ENCODE measurements at places on chromosomes 5 and 9.

GRCh38 chr9:97703437-97704344 lies 6.6 kb upstream of the XPA start:
- DNase-seq, result no peak

GRCh38 chr5:96053063-96053735 lies 91.5 kb upstream of the ELL2 start:
- DNase-seq, result no peak

- no peak for DNase-seq
Measured at GRCh38 chr9:135928731-135929655, 21.6 kb upstream of the CAMSAP1 start.

- DNase-seq, result no peak
Measured at GRCh38 chr9:131288217-131288616, 1.3 kb upstream of the PLPP7 start.

- DNase-seq, result no peak
Measured at GRCh38 chr9:13993632-13994185, 320.2 kb downstream of the NFIB start.

DNA sequence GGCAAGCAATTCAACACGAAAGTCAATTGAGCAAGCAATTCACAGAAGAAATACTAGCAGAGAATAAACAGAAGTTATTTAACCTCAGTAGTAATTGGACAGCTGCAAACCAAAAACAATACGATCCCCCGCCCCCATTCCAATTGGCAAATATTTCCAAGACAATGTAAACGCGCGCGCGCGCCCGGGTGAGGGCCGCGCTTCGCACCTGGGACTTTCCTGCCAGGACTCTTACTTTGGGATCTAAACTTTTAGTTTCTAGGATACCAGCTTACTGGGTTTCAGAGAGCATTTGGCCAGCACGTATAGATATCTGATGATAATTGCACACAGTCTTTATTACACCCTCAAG lies 8.6 kb downstream of the RUFY1 start:
- peak; percentile 71 for DNase-seq

- no peak for DNase-seq
Measured at GRCh38 chr5:120007598-120007997, 378.2 kb downstream of the FAM170A start.

- DNase-seq, result no peak
Measured at GRCh38 chr9:27125030-27125429, 16.0 kb downstream of the TEK start.

GRCh38 chr9:132745756-132746709 lies 75.8 kb downstream of the GTF3C4 start:
- no peak for DNase-seq

DNA sequence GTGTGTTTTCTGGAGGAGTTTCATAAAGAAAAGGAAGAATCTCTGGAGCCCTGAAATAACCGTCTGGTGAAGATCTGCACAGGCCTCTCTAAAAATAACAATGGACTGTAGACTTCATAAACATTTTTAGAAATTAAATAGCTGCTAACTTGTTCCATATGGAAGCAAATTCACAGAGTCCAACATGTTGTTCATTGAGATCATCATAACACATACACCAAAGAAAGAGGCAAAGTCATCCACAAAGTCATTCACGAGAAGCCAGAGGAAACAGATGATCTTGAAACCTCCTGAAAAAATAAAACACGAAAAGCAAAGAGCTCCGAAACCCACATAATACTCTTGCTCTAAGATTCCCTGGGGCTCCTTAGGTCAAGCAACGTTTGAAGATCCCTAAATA lies 347.8 kb downstream of the EFNA5 start:
- DNase-seq, result no peak

DNA sequence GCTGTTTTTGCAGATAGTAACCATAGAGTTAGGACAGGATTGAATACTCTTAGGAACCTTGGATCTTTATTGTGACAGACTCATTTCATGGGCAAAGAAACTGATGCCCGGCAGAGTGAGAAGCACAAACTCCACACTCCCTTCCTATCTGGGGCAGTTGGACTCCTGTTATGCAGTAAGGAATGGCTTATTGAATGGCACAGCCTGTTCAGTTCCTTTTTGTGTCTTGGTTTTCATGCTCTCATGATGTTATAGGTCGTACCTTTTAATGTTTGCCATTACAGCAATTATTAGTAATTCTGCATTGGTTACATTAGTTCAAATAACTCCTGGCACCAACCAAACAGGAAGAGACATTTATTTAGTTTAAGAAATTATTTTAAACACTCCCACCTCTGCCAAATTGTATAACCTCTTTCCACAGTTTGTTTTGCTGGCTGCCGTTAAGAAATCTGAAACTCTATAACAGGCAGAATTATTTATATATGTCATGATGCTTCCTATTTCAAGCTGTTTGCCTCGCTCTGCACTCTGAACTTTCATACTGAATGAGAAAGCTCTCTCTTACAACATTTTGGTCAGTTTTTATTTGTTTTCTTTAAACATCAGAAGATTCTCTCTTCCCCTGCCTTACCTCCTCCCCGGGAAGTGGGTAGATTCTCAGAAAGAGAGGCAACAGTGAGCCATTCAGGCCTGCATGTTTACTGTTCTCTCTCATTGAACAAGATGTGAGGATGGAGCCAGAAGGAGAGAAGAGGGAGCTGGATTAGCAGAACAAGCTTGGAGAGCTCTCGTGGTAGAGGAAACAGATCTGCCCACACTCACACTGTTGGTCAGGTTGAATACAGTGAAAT lies 144.4 kb downstream of the ARHGEF28 start:
- no peak for DNase-seq

DNA sequence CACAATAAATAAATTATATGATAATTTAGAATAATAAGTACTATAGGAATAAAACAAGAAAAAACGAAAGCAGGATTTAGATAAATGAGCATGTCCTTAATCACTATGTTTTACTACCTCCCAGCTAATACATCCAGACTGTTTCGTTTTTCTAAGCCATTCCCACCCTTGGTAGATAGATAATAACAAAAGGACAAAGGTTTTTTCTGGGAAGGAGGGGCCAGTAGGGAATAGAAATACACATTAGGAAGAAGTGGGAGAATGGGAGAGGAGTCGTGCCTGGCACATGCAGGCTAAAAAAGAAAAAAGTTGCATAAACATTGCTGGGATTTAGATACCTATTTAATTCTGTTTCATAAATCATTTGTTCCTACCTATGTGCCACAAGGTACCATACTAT lies 97.1 kb downstream of the MTX3 start:
- no peak for DNase-seq

- DNase-seq, result peak; percentile 65
Measured at GRCh38 chr5:26009742-26010141, 1028.6 kb downstream of the CDH9 start.

DNA sequence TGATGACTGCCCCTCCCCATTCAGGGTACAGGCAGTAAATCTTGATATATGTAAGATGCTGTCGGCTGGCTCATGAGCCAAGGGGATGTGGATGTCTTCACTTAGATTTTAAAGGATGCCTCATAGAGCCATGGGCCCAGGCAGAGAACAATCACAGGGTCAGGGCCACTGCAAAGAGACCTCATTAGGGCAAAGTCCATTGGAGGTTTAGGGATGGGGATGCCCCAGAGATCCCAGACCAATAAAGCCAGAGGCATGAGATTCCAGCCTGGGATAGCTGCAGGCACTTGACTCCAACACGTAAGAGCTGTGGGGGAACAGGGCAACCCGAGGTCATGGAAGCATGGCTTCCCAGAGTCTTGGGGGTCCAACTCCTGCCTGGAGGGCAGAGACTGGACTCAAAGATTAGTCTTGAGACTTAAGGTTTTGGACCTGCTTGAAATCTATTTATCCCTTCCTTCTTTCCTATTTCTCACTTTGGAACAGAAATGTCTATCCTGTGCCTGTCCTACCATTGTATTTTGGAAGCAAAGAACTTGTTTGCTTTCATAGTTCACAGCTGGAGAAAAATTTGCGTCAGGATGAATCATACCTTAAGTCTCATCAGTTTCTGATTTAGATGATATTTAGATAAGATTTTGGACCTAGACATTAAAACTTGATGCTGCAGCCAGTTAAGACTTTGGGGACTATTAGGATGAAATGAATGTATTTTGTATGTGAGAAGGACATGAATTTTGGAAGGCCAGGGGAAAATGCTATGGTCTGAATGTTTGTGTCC lies 101.3 kb upstream of the ADRA1B start:
- DNase-seq, result no peak

DNA sequence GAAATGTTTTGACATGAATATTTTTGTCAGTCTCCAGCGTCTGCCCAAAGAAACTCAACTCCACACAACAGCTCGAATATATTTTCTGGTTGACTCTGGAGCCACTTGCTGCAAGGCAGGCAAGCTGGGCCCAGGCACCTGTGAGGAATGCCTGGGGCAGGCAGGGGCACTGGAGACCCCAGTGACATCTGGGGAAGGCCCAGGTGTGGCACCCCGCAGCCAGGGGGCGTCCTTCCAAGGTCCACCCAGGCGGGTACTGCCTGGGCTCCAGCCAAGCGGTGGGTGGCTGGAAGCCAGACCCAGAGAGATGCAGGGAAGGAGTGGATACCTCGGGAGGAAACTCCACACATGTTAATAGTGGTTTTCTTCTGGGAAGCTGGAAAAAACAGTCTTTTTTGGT lies 125.9 kb downstream of the PHF2 start:
- peak; percentile 27 for DNase-seq

GRCh38 chr5:68230285-68230684 lies 14.7 kb downstream of the PIK3R1 start:
- no peak for DNase-seq

- DNase-seq, result no peak
Measured at GRCh38 chr9:134486143-134486591, 155.4 kb upstream of the COL5A1 start.

GRCh38 chr5:153558957-153559356 lies 68.5 kb downstream of the GRIA1 start:
- DNase-seq, result no peak

GRCh38 chr5:141845371-141845851 lies 32.8 kb downstream of the PCDH1 start:
- DNase-seq, result peak; percentile 86

GRCh38 chr5:59506285-59506877 lies 387.1 kb downstream of the PDE4D start:
- no peak for DNase-seq

GRCh38 chr9:132077881-132078698 lies 1.6 kb downstream of the MED27 start:
- DNase-seq, result no peak

DNA sequence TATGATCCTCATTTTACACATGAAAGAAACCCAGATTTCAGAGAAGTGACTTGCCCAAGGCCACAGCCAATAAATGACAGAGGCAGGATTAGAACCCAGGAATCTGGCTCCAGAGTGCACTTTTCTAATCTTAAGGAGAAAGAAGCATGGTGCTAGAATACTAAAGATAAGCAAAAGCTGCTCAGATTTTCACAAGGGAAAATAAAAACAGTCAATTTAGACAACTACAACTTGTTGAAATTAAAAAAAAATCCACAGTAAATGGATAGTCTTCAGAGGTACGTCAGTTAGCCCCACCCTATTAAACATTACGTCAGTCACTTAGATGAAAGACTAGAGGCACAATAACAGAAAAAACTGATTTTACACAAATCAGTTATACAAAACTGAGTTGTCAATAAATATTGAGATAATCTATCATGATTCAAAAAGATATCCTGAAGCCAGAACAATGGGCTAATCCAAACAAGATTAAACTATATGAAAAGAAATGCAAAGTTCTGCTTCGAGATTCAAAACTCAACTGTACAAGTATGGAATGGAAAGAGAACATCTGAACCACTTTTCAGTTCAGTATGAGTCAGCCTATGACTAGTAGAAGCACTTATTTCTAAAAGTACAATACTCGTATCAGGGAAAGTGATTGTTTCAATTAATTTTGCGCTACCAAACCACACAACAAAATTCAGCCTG lies 9.3 kb downstream of the TMEM245 start:
- DNase-seq, result no peak

GRCh38 chr5:133381041-133381440 lies 231.3 kb downstream of the FSTL4 start:
- DNase-seq, result no peak

GRCh38 chr9:108844391-108844790 lies 11.4 kb downstream of the ACTL7B start:
- no peak for DNase-seq

GRCh38 chr5:179732918-179733771 lies 523 bp downstream of the MAML1 start:
- DNase-seq, result peak; percentile 53

GRCh38 chr9:1530696-1531095 lies 480.5 kb downstream of the DMRT2 start:
- no peak for DNase-seq

DNA sequence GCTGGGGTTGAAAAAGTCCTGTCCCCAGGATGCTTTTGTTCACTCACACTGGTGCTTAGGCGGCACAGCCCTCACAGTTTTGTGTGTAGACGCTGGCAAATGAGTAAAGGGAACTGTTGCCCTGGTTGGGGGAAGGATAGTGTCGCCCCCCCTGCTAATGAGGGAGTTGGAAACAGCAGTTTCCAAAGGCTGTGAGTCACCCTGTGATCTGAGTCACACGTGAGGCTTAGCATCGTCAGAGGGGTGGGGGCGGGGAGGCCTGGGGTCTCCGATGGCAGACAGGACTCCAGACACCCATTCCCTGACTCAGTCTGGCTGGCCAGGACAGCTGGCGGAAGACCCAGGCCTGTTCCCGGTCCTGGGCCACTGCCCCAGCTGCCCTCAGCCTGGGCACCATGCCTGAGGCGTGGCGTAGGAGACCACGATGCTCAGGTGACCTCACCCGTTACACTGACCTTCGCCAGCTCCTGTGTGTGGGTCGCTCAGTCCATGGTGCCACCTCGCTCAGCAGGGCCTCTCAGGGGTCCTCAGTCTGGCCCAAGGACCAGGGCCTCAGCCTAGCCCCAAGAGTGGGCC lies 2.9 kb downstream of the DNAJB5 start:
- peak; percentile 45 for DNase-seq

DNA sequence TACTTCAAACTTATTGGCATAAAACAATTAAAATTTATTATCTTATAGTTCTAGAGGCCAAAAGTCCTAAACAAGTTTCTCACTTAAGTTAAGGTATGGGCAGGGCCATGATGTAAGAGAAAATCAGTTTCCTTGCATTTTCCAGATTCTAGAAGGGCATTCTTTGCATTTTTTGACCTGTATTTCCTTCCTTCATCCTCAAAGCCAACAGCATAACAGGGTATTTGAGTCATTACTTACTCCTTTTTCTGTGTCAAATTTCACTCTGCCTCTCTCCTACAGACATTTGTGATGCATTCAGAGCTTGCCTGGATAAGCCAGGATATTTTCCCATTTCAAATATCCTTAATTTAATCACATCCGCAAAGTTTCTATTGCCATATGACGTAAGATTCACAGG lies 1499.0 kb downstream of the EFNA5 start:
- DNase-seq, result no peak

GRCh38 chr5:76457674-76458485 lies 54.8 kb downstream of the IQGAP2 start:
- DNase-seq, result no peak

GRCh38 chr5:17326600-17327037 lies 109.2 kb downstream of the BASP1 start:
- DNase-seq, result no peak

- DNase-seq, result no peak
Measured at GRCh38 chr5:157245886-157246285, 20.0 kb upstream of the CYFIP2 start.

- DNase-seq, result no peak
Measured at GRCh38 chr9:82957529-82958379, 105.2 kb downstream of the RASEF start.

GRCh38 chr9:123753669-123754258 lies 176.2 kb downstream of the DENND1A start:
- DNase-seq, result no peak
